ENCODE measurements at places on chromosomes 2 and 18. TPM values are rescaled to one million over a fixed set of nuclear protein-coding genes. Genes with fewer than 3 reads are reported as not detected.

DNA sequence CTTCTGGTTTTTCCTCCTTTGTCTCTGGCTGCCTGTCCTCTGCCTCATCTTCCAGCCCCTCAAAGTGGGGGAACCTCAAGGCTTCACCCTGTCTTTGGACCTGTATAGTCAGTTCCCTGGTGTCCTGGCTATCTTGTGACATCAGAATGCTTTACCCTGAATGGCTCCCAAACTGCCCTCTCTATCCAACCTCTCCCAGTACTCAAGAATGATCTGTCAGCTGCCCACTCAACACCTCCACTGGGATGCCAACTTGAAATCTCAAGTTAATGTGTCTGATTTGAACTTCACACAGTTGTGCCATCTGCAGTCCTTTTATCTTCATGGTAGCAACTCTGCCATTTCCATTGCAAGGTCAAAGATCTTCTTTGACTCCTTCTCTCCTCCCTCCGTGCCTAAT lies 43.8 kb downstream of the UBE2F start:
- DNase-seq, result no peak

The TUBB8B gene
- 0.17 TPM for total RNA-seq

The CIB4 gene
- total RNA-seq, result not detected

The ARHGEF4 gene
- total RNA-seq, result 15.6 TPM

DNA sequence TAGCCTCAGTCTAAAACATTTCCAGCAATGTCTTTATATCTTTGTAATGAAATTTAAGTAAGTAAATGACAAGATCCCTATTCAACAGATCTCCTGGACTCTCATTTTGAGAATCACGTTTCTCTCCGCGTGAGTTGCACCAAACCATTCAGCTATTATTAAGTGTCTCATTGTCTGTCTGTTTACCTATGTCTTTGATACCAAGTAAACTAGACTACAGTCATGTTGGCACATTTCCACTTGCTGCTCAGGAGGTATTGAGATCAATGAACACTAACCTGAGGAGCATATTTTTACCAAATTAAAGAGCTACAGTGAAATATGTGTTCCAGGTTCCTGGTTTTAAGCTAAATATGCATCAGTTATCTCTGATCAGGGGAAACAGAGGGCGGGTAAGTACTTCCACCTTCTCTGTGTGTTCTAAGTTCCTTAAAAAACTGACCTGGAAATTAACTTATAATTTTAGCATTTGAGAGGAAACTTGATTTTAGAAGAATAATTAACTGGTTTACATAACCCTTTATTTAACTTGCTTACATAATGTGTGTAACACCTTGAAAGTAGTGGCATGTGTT lies 125.8 kb downstream of the OSBPL6 start:
- DNase-seq, result no peak

GRCh38 chr18:45562567-45563479 lies 52.5 kb upstream of the SLC14A2 start:
- DNase-seq, result no peak

DNA sequence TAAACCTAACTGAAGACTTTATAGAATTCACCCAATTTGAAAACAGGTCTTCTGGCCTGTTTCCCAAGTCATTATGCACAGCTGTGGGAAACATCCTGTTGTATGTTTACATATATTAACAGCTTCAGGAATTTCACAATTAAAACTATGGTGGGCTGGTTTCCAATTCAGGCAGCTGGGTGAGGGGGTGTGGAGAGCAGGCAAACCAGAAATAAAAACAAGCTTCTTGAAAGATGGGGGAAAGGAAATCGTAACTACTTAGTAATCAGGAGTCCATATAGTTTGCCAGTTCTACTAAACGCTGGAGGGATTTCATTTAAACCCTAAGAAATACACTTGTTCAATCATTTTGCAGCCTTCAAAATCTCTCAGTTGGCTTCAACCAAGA lies 22.8 kb downstream of the ATP8B1 start:
- no peak for DNase-seq

The CDK15 gene
- not detected for total RNA-seq

GRCh38 chr2:67466734-67467133 lies 69.6 kb downstream of the ETAA1 start:
- DNase-seq, result no peak

- no peak for DNase-seq
Measured at GRCh38 chr2:230418341-230419016, 2.5 kb downstream of the SP100 start.

The DOK1 gene
- 6.9 TPM for total RNA-seq

All from H7 (cell line).